ENCODE measurements at places on chromosomes 12 and 14. TPM values are rescaled to one million over a fixed set of nuclear protein-coding genes. Genes with fewer than 3 reads are reported as not detected.
A peak's percentile ranks its signal among the peaks of the same experiment; 100 is the strongest.

Gene GPRC5D
- polyA plus RNA-seq = not detected

Gene FGF6
- polyA plus RNA-seq = not detected

Gene AICDA
- not detected for polyA plus RNA-seq

Gene MON2
- 9.4 TPM for polyA plus RNA-seq

DNA sequence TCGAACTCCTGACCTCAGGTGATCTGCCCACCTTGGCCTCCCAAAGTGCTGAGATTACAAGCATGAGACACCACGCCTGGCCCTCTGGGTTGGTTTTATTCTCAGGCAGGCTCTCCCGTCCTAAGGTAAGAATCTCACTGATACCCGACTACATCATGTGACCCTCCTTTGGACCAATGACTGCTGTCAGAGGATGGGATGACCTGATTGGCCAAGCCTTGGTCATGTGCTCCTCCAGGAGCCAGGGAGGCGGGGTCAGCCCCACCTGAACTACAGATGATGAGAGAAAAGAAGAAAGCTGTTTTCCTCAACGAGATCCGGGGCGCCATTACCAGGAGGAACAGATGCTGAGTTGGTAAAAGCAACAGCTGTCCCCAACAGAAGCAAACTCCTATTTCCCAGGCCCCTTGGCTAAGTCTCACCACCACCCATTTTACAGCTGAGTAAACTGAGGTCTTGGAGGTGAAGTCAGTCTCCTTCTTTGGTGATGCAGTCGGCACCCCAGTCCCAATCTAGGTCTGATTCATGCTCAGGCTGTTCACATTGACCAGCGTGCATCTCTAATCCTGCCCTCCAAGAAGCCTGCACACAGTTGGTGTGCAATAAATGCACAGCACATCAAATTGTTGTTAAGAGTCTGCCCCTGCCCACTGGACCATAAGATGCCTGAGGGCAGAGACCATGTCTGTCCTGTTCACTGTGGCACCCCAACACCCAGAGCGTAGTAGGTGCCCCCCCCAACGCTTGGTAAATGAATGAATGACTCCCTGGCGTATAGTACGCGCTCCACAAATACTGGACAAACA lies 118.8 kb downstream of the SCARB1 start:
- DNase-seq = no peak

GRCh38 chr12:211639-212414 lies 2.1 kb downstream of the SLC6A12 start:
- DNase-seq = no peak

DNA sequence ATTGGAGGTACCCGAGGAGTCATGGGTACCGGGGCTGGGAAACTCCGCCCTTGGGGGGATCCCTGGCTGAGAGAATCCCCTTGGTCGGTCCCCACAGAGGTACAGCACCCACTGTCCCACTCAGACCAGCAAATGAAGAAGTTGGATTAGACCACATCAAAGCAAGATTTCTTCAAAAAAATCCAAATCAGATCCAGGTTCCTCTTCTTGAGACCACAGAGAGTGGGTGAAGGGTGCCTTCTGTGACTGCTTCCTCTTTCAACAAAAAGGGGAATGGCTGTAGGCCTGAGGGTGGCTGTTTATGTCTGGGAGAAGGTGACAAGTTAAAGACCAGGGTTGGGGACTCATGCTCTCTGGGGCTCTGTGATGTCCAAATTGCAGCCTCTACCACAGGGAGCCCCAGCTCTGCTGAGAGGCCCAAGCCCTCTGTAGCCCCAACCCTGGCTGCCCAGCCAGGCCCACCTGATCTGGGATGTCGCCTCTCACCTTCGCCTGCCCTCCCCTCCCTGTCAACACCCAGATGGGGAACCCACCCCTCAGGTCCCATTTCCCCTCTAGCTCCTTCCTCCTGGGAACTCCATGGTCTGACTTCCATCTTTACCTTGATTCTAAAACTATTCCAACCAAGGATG lies 50.9 kb downstream of the ZFP36L1 start:
- DNase-seq = no peak

GRCh38 chr12:124394462-124395128 lies 99.7 kb downstream of the RFLNA start:
- DNase-seq = peak; percentile 52

DNA sequence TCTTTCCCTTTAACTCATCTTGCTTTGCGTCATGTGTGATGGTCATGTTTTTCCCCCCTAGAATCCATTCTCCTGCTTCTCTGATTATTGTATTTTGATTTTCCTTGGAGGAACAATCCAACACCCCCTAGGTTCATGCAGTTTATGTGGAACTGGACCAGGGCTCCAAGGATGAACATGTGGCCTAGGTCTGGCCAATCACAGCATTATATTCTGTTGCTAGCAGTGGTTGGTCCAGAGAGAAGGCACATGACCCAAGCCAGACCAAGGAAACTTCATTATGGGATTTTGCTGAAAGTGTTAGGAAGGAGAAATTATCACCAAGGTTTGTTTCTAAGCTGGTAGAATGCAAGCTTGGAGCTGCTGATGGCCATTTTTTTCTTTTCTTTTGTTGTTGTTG lies 6.9 kb upstream of the PPTC7 start:
- no peak for DNase-seq

- peak; percentile 37 for DNase-seq
Measured at GRCh38 chr12:39451977-39452376, 9.1 kb upstream of the KIF21A start.

Gene MFAP5
- polyA plus RNA-seq = 20.6 TPM

DNA sequence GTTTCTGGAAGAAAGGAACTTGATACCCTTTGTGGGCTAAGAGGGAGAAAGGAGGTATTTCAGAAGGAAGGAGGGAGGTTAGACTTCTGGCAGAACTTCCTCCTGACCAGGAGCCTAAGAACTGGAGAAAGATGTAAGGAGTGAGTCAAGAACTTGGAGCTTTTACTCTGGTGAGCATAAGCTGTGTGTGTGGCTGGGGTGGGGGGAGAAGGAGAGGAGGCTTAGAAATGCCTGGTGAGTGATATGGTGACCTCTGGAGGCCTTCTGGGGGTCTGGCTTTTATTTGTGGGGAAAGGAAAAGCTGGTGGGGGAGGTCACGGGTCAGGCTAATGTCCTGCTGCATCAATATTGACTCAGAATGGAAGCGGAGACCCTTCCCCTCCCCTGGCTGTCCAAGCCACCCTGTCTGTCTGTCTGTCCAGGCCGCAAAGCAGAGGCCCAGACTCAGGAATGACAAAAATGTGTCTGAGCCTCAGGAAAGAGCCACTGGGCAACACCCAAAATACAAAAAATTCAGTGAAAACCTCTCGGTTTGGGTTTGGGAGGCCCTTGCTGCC lies 4.8 kb downstream of the LRP1 start:
- DNase-seq = no peak

Gene PGF
- polyA plus RNA-seq = 7.2 TPM

Gene APOF
- polyA plus RNA-seq = not detected

Gene CACNA2D4
- polyA plus RNA-seq = 3.2 TPM

DNA sequence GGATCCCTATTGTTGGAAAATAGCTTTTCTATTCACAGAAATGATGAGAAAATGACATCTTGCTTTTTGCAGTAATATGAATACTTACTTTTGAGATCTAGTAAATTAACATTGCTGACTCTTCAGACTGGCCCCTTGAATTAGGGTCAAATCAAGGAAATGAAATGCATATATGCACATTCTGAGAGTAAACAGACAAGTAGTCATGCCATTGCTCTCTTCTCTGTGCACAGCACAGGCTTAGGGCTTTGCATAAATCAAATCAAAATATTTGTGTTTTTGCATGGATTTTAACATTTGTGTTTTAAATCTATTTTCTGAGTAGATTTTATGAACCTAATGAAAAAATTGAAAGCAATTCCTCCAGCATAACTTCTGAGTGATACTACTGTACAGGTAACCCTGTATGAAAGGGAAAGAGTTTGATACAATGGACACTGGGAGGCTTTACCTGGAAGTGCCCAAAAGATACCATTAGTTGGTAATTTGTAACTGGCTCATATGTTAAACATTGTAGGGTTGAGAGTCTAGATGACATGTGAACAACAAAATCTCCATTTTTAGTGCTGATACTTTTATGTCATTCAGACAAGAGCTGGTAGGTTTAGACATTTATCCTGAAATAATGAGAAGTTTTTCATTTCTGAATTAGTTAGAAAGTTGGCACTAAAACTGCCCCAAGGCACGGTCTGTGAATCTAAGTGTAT lies 280.2 kb upstream of the FBXO33 start:
- DNase-seq = no peak

DNA sequence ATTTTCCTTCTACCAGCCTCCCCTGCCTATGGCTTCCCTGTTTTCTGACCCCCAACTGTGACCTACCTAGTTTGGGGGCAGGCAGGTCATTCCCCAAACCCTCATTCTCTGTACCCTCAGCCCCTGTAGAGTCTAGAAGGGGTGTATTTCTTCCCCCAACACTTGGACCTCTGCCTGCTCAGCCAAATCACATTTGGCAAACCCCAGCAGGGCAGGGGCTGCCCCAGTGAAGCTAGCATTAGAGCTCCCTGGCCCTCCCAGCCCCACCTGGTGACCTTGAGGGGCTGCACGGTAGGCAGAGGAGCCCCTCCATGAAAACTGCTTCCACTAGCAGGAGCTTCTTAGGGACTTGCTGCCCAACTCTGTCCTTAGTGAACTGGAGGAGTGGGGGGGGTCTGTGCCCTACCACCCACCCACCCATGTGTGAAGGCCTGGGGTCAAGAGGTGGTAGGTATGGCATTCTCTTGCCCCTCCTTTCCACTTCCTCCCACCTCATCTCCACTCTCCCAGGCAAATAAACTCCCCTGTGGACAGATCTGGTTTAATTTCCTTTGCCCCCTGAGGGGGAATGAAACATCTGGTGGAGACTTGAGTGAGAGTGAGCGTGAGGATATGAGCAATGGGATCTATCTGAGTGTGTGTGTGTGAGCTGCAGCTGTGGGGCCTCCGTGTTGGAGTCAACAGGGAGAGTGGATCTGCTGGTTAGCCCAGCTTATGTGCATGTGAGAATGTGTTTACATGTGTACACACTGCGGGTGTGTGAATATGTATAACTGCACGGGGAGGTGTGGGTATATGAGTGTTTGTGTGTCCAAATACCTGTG lies 1.6 kb downstream of the NXPH4 start:
- DNase-seq = no peak

GRCh38 chr12:89514751-89515150 lies 9.8 kb downstream of the GALNT4 start:
- DNase-seq = no peak

DNA sequence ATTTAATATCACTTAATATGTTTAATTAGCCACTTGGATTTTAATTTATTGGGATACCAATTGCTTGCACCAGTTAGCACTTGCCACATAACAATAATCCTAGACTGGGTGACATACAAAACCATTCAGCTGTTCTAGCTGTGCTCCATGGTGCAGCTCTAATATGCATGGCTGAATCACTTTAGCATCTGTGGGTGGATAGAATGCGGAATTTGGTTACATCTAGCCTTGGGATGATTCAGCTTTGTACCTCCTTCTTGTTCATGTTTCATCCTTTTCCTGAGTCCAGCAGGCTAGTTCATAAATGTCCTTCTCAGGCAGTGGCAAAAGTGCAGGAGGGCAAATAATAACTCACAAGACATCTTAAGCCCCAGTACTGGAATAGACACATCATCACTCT lies 1263.0 kb downstream of the LRFN5 start:
- DNase-seq = no peak

GRCh38 chr12:48175613-48176416 lies 7.6 kb upstream of the CCDC184 start:
- no peak for DNase-seq

Gene KRT4
- not detected for polyA plus RNA-seq

Gene PPTC7
- polyA plus RNA-seq = 10.7 TPM

GRCh38 chr14:53701108-53701875 lies 255.3 kb downstream of the BMP4 start:
- no peak for DNase-seq
